ENCODE measurements at places on chromosomes 1 and 21.

GRCh38 chr1:84708031-84708430 lies 17.8 kb upstream of the SSX2IP start:
- H3K4me1 ChIP-seq: no peaks in the 10 kb centered on the region
- peaks cover 6% of the 10 kb centered on the region for H3K27me3 ChIP-seq
- no peak overlapping the region for H3K4me3 ChIP-seq
- DNase-seq: no peak

- H3K4me3 ChIP-seq: no peak overlapping the region
- H3K36me3 ChIP-seq: no peaks in the 10 kb centered on the region
- DNase-seq: no peak
- H3K27ac ChIP-seq: no peak overlapping the region
Measured at GRCh38 chr21:38796424-38796823, 9.3 kb upstream of the ETS2 start.

- H3K36me3 ChIP-seq: peaks cover 59% of the 10 kb centered on the region
- H3K4me3 ChIP-seq: no peak overlapping the region
- no peak overlapping the region for H3K27ac ChIP-seq
- DNase-seq: no peak
Measured at GRCh38 chr1:167665469-167665868, 35.4 kb downstream of the RCSD1 start.

DNA sequence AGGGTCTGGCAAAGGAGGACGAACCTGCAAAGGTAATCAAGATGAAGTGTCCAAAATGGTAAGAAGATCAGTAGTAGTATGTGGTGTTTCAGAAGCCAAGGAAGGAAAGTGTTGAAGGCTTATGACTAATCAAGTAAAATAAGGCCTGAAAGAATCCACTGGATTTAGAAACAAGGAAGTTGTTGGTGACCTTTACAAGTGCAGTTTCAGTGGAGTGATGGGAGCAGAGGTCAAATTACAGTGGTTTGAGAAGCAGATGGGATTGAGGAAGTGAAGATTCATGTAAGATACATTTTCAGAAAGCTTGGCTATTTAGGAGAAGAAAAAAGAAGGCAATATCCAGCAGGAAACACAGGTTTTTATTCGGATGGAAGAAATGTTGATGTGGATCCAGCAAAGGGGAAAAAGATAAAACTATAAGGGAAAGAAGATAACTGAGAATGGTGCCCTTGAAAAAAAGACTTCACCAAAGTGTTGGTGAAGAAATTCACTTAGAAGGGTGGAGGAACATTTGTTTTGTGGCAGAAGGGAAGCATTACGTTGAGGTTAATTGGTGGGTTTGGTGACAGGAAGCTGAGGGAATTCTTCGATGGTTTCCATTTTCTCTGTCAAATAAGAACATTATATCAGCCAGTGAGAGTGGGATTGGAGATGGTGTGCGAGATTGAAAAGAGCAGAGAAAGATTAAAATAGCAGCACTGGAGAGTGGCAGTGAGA lies 2.1 kb downstream of the ARMH1 start:
- no peak for DNase-seq
- no peaks in the 10 kb centered on the region for H3K27me3 ChIP-seq
- no peaks in the 10 kb centered on the region for H3K36me3 ChIP-seq
- peaks cover 30% of the 10 kb centered on the region for H3K4me1 ChIP-seq

DNA sequence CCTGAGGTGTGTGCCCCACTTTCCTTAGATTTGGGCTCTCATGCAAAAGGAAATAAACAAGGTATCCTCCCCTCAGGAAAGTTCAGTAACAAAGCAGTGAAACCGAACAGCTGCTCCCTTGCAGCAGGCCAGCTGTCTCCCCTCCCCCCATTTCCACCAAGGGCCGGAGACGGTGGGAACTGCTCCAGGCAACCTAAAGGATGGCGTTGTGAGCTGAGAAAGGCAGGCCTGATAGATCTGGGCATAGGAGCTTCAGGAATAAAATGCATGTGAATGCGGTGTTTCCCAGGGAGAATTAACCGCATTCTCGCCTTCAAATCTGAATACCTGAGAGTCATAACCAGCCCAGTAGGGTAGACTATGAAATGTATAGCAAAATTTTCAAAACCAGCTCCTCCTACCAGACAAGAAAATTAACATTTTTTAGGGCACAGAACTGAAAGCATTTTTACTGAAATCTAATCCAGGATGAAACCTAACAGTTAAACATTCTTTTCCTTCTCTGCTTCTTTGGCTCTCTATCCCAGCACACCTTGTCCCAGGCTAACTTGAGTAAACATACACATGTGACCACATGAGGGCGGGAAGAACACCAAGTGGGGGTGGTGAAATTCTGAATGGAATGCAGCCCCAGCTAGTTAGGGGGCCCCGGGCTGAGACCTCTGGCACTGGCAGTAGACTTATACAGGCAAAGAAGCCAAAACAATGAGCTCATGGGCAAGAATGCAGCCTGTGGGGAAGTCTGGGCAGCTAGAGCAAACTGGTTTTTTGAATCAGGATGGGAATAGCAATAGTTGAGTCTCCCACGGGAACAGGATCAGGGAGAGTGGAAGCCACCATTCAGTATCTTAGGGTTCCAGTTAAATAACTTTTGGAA lies 11.5 kb downstream of the MCL1 start:
- peaks cover 51% of the 10 kb centered on the region for H3K36me3 ChIP-seq
- H3K27me3 ChIP-seq: no peaks in the 10 kb centered on the region
- peak; percentile 80 for DNase-seq

DNA sequence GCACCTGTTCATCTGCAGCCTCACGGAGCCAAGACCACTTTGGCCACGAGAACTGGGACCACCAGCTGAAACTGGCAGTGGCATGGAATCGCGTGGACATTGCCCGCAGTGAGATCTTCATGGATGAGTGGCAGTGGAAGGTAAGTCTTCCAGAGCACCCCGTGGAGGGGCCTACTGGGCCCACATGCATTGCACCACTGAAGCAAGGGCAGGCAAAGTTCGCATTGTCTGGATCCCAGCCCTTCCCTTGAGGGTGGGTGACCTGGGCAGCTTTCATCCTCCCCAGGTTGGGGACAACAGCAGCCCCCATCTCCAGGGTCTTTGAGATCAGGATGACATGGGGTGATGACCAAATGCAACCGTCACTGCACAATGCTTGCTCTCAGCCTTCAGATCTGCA lies 37.5 kb downstream of the TRPM2 start:
- no peak overlapping the region for H3K27ac ChIP-seq
- H3K27me3 ChIP-seq: no peaks in the 10 kb centered on the region
- H3K4me3 ChIP-seq: no peak overlapping the region
- DNase-seq: peak; percentile 9
- no peaks in the 10 kb centered on the region for H3K4me1 ChIP-seq

- H3K27ac ChIP-seq: no peak overlapping the region
- H3K4me1 ChIP-seq: peaks cover 43% of the 10 kb centered on the region
- DNase-seq: no peak
- H3K36me3 ChIP-seq: peaks cover 17% of the 10 kb centered on the region
- H3K27me3 ChIP-seq: no peaks in the 10 kb centered on the region
Measured at GRCh38 chr21:14998784-14999183, 66.0 kb downstream of the NRIP1 start.

DNA sequence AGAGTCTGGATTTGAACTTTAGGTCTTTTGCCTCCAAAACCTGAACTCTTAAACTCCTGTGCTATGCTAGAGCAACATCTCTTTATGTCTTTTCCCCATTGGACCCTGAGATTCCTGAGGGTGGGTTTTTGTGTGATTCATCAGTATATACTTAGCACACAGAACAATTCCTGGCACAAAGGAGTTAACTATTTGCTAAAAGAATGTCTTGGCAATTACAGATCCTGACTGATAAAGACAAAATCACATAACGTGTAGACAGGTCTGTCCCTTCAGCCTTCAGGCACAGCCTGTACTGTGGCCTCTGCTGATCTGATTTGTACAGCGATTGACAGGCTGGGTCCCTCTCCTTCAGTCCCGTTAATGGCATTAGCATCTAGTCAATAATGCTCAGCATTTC lies 162.4 kb upstream of the BEND5 start:
- H3K36me3 ChIP-seq: no peaks in the 10 kb centered on the region
- H3K4me3 ChIP-seq: no peak overlapping the region
- no peak for DNase-seq
- H3K27me3 ChIP-seq: peaks cover 12% of the 10 kb centered on the region

DNA sequence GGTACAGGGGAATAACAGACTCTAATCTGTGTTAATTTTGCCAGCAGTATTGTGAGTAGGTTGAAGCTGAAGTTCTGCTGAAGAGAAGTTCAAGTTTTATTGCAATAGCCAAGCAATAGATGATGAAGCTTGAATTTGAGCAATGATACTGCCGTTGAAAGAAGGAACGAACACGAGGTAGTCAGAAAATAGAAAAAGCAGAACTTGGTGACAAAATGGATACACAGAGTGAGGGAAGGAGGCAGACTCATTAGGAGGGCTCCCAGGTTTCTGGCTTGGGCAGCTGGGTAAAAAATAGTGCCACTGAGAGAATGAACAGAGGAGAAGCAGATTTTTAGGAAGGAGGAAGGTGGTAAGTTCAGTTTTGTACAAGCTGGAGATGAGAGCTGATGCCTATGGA lies 22.3 kb upstream of the AGO1 start:
- no peak for DNase-seq
- H3K4me1 ChIP-seq: no peaks in the 10 kb centered on the region
- no peak overlapping the region for H3K27ac ChIP-seq
- H3K36me3 ChIP-seq: peaks cover 6% of the 10 kb centered on the region
- no peaks in the 10 kb centered on the region for H3K27me3 ChIP-seq
- no peak overlapping the region for H3K4me3 ChIP-seq

DNA sequence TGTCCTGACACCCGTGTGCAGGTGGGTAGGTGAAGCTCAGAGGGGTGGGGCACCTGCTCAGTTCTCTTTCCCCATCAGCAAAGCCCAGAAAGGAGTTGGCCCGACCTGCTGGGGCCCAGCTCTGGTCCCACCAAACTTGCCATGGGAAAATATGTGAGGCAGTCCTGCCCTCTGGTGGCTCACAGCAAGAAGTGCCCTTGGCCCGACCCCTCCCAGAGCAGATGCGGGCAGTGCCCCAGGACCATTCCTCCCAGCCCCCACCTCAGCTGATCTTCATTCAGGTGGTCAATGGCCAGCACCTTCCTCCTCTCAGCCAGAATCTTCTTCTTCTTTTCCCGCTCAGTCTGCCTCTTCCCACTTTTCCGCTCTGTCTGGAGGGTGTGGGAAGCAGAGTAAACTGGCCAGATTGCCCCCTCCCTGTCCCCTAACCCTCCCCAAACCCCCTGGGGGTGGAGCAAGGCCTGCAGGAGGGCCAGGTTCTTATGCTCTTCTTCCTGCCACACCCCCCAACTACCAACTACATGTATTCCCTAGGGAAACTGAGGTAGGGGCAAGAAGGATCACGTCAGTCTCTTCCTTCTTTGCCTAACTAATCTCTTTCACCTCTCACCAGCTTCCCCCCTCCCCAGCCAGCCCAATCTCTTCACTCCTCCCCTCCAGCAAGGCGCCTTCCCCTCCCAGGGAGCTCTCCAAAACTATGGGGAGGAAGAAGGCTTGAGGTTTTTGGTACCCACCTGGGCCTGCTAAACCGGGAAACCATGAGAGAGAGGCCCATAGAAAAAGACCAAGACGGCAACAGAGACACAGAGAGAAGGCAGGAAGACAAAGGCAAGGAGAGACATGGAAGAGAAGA lies 15.6 kb downstream of the TNNT2 start:
- no peak overlapping the region for H3K27ac ChIP-seq
- H3K4me3 ChIP-seq: no peak overlapping the region
- H3K27me3 ChIP-seq: peaks cover 21% of the 10 kb centered on the region
- no peaks in the 10 kb centered on the region for H3K4me1 ChIP-seq

GRCh38 chr1:186985889-186986491 lies 157.2 kb downstream of the PLA2G4A start:
- H3K4me3 ChIP-seq: no peak overlapping the region
- no peak for DNase-seq
- no peaks in the 10 kb centered on the region for H3K36me3 ChIP-seq
- no peak overlapping the region for H3K27ac ChIP-seq
- H3K4me1 ChIP-seq: no peaks in the 10 kb centered on the region

DNA sequence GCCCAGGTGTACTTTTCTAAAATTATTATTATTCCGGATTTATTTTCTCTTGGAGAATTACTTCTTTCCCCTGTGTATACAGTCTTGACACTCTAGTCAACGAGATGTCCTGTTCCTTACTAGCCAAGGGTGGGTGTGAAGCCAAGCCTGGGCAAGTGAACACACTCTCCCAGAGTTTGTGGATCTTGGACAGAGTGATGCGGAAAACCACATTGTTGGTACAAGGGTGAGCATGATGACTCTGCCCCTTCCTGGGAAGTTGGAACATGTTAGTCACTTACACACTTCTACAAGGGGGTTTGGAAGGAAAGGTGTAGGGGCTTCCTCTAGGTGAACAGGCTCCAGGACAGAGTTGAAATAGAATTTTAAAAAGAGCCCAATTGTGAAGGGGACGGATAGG lies 20.0 kb upstream of the RD3 start:
- no peaks in the 10 kb centered on the region for H3K36me3 ChIP-seq
- no peak overlapping the region for H3K27ac ChIP-seq
- no peak for DNase-seq
- peaks cover 2% of the 10 kb centered on the region for H3K27me3 ChIP-seq
- no peak overlapping the region for H3K4me3 ChIP-seq

GRCh38 chr1:109350182-109350581 lies 43.4 kb upstream of the MYBPHL start:
- no peak overlapping the region for H3K4me3 ChIP-seq
- no peak for DNase-seq
- no peak overlapping the region for H3K27ac ChIP-seq

DNA sequence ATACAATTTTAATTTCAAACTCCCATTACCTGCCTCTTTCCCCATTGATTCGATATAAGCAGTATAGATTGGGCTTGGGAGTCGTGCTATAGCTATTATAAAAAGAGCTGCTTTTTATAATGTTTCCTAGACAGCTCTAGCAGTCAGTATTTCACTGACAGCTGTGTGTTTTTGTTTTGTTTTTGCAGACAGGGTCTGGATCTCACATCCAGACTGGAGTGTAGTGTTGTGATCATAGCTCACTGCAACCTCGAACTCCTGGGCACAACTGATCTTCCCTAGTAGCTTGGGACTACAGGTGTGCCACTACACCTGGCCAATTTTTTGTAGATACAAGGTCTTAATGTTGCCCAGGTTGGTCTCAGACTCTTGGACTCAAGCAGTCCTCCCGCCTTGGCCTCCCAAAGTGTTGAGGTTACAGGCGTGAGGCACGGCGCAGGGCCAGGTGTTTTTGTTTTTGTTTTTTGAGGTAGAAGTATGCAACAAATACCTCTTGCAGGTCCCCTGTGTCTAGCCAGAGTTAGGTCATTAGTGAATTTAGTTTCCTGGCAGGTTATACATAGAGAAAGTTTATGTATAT lies 1.7 kb downstream of the NASP start:
- peak overlapping the region; percentile 99 for H3K27ac ChIP-seq
- peak; percentile 31 for DNase-seq
- peaks cover 47% of the 10 kb centered on the region for H3K4me1 ChIP-seq
- H3K36me3 ChIP-seq: peaks cover 56% of the 10 kb centered on the region

- H3K4me3 ChIP-seq: no peak overlapping the region
- H3K36me3 ChIP-seq: no peaks in the 10 kb centered on the region
- no peak overlapping the region for H3K27ac ChIP-seq
- H3K4me1 ChIP-seq: no peaks in the 10 kb centered on the region
- H3K27me3 ChIP-seq: no peaks in the 10 kb centered on the region
Measured at GRCh38 chr1:222935239-222935900, 120.5 kb downstream of the DISP1 start.

GRCh38 chr1:25210728-25211127 lies 21.6 kb downstream of the SYF2 start:
- H3K36me3 ChIP-seq: no peaks in the 10 kb centered on the region
- DNase-seq: no peak

- H3K36me3 ChIP-seq: peaks cover 54% of the 10 kb centered on the region
- peak; percentile 77 for DNase-seq
- H3K27me3 ChIP-seq: no peaks in the 10 kb centered on the region
- peak overlapping the region; percentile 93 for H3K4me3 ChIP-seq
- peak overlapping the region; percentile 96 for H3K27ac ChIP-seq
- peaks cover 60% of the 10 kb centered on the region for H3K4me1 ChIP-seq
Measured at GRCh38 chr1:244450597-244451538, 841 bp downstream of the ADSS2 start.

Data from activated T-cell treated with anti-CD3 and anti-CD28 coated beads, Interleukin-2, amount 50 U/mL, for 24 hours (primary cell).